ENCODE measurements at places on chromosomes 2 and 18. TPM values are rescaled to one million over a fixed set of nuclear protein-coding genes. Genes with fewer than 3 reads are reported as not detected.
A peak's percentile ranks its signal among the peaks of the same experiment; 100 is the strongest.

Gene IL1B
- 1.6 TPM for polyA plus RNA-seq

Gene GAL3ST2
- polyA plus RNA-seq = 0.28 TPM

Gene KCNS3
- 33.8 TPM for polyA plus RNA-seq

Gene CROCC2
- 2.4 TPM for polyA plus RNA-seq

Gene CYP27C1
- 8.8 TPM for polyA plus RNA-seq

DNA sequence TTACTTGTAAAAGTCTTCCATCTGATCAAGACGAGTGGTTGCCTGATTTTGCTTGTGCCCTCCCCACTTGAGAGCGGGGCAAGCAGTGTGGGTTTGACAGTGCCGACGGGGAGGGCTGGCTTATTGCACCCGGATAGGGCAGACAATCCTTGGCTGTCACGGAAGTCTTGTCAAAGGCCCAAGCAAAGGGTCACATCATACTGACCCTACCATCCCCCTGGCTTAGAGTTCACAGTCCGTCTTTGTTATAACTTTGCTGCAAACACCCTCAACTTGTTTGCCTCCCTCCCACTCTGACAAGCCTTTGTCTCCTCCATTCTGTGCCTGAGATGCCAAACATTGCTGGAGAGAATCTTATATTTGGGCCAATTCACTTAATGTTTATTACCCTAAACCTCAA lies 165.9 kb upstream of the MSH6 start:
- no peaks in the 10 kb centered on the region for H3K36me3 ChIP-seq
- no peak overlapping the region for H3K4me3 ChIP-seq
- H3K27me3 ChIP-seq = no peaks in the 10 kb centered on the region

- no peaks in the 10 kb centered on the region for H3K4me1 ChIP-seq
- no peak overlapping the region for H3K4me3 ChIP-seq
- H3K27me3 ChIP-seq = no peaks in the 10 kb centered on the region
Observed at GRCh38 chr2:163345795-163346573, 389.8 kb downstream of the FIGN start.

DNA sequence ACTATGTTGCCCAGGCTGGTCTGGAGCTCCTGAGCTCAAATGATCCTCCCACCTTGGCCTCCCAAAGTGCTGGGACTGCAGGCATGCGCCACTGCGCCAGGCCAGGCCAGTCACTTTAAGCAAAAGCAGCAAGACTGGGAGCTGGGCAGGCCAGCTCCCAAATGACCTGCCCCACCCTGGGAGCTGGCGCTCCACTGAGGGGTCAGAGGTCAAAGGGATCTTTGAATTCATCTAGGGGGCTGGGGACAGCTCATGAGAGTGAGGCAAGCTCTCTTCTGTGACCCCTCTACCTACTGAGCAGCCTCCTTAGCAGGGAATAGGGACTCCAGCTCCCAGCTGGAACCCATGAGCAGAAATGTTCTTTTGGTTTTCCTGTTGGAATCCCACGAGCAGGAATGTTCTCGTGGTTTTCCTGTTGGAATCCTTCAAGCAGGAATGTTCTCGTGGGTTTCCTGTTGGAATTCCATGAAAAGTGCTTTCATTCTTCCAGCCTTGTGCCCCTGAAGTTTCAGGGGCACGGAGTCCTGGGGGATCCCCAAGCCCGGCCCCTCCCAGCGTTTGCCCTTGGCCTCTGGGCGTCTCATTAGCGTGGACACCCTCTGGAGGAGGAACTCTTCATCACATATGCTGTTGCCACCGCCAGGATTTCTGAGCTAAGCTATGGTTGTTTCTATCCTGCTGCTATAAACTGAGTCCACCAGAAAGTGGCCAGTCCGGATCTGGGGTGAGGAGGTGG lies 162.0 kb upstream of the HAAO start:
- H3K4me1 ChIP-seq = peaks cover 44% of the 10 kb centered on the region
- no peak for DNase-seq
- no peaks in the 10 kb centered on the region for H3K36me3 ChIP-seq
- H3K4me3 ChIP-seq = no peak overlapping the region

- DNase-seq = no peak
- peaks cover 5% of the 10 kb centered on the region for H3K4me1 ChIP-seq
- H3K4me3 ChIP-seq = no peak overlapping the region
- H3K27me3 ChIP-seq = no peaks in the 10 kb centered on the region
Observed at GRCh38 chr18:9574473-9575115, 39.8 kb downstream of the PPP4R1 start.

GRCh38 chr2:192555740-192556139 lies 361.0 kb upstream of the TMEFF2 start:
- no peaks in the 10 kb centered on the region for H3K36me3 ChIP-seq
- no peak for DNase-seq
- H3K4me3 ChIP-seq = no peak overlapping the region
- H3K27me3 ChIP-seq = no peaks in the 10 kb centered on the region
- no peak overlapping the region for H3K27ac ChIP-seq

- peaks cover 5% of the 10 kb centered on the region for H3K36me3 ChIP-seq
- no peaks in the 10 kb centered on the region for H3K27me3 ChIP-seq
- no peak overlapping the region for H3K27ac ChIP-seq
Observed at GRCh38 chr2:73827018-73827417, 1.7 kb upstream of the STAMBP start.

- no peaks in the 10 kb centered on the region for H3K36me3 ChIP-seq
- no peaks in the 10 kb centered on the region for H3K27me3 ChIP-seq
- DNase-seq = no peak
- H3K4me3 ChIP-seq = no peak overlapping the region
- H3K4me1 ChIP-seq = no peaks in the 10 kb centered on the region
Observed at GRCh38 chr2:59528525-59528924, 1024.9 kb downstream of the BCL11A start.

GRCh38 chr2:187549951-187550555 lies 4.2 kb downstream of the TFPI start:
- H3K36me3 ChIP-seq = no peaks in the 10 kb centered on the region
- H3K27me3 ChIP-seq = no peaks in the 10 kb centered on the region
- H3K4me1 ChIP-seq = peaks cover 39% of the 10 kb centered on the region
- H3K27ac ChIP-seq = peak overlapping the region; percentile 39

DNA sequence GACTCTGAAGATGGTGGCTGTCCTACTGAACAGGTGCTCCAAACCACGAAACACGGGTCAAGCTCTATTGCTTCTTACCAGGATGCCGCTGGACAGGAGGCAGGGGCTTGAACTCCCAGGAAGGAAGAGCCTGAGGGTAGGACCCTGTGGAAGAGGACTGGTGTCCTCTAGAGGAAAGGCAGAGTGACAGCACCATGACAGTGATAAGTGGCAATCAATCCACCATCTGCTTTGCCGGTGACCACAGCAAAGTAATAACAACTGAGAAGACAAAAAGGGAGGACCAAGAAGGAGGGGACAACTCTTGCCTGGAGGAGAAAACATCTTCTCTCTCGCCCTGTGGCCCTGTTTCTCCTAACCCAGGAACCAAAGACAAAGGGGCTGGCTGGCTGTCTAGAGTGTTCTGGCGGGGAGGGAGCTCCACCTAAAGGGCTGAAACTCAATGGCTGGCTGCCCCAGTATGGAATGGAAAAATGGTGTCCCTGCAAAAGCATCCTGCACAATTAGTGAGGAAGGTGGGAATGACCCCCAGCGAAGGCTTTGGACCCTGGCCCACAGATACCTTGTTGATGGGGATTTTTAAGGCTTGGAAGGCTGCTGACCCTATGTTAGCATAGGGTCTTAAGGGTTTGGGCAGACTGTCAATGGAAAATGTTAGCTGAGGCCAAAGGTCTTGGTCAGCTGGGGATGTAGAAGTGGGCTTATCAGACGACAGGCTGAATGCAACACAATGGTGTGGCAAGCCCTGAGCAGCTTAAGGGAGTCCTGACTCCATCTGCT lies 35.4 kb downstream of the PROC start:
- H3K27ac ChIP-seq = no peak overlapping the region
- H3K36me3 ChIP-seq = peaks cover 4% of the 10 kb centered on the region
- DNase-seq = no peak
- H3K4me3 ChIP-seq = no peak overlapping the region

Data from left lung (tissue), 14 donors.